ENCODE measurements at places on chromosomes 2 and 18.
A peak's percentile ranks its signal among the peaks of the same experiment; 100 is the strongest.

DNA sequence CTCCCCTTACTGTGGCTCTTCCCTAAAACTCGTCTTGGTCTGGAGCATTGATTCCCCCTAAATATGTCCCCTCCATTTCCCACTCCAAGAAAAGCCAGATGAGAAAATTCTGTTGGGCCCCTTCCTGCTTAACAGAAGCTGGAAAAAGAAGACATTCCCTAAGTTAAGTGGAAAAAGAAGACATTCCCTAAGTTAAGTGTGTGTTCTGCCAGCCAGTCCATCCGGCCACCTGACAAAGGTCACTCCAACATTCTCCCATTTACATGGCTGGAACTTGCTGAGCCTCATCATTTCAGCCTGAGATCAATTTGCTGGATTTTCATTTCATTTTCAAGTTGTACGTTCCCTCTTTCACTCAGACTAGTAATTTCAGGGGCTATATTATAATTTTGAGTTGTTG is 52.0 kb downstream of the LYPD1 start:
- no peaks in the 10 kb centered on the region for H3K36me3 ChIP-seq
- no peak for DNase-seq
- H3K4me3 ChIP-seq: no peak overlapping the region
- H3K27ac ChIP-seq: no peak overlapping the region
- H3K4me1 ChIP-seq: peaks cover 12% of the 10 kb centered on the region

- no peaks in the 10 kb centered on the region for H3K4me1 ChIP-seq
- H3K4me3 ChIP-seq: no peak overlapping the region
- no peak for DNase-seq
- no peaks in the 10 kb centered on the region for H3K27me3 ChIP-seq
- H3K36me3 ChIP-seq: no peaks in the 10 kb centered on the region
These were observed 19.4 kb upstream of the TMEM178A start for GRCh38 chr2:39646267-39646666.

DNA sequence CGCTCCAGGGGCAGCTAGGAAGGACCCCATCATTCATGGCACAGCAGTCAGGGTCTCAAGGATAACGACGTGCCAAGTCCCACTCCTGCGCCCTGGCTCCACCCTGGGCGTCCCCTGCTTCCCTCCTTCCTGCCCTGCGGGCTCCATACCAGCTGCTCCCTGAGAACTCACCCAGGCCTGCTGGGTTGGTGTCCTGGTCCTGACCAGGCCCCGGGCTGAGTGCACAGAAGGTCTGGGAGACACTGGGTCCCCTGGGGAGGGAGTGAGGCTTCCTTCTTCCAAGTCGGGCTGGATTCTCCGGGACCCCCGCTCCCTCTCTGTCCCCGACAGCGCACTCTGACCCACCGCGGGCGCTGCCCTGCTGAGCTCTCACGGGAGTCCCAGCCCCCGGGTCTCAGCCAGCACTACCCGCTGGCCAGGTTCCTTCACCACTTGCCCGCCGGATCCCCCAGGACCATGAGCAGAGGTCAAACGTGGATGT is 160.2 kb downstream of the PXDN start:
- H3K27me3 ChIP-seq: no peaks in the 10 kb centered on the region
- peaks cover 16% of the 10 kb centered on the region for H3K4me1 ChIP-seq
- DNase-seq: peak; percentile 52
- no peaks in the 10 kb centered on the region for H3K36me3 ChIP-seq
- no peak overlapping the region for H3K4me3 ChIP-seq
- H3K27ac ChIP-seq: no peak overlapping the region

- no peak overlapping the region for H3K27ac ChIP-seq
- H3K27me3 ChIP-seq: no peaks in the 10 kb centered on the region
- no peak for DNase-seq
- H3K4me1 ChIP-seq: no peaks in the 10 kb centered on the region
- H3K36me3 ChIP-seq: no peaks in the 10 kb centered on the region
These were observed 312.7 kb upstream of the CWC22 start for GRCh38 chr2:180319586-180320405.

DNA sequence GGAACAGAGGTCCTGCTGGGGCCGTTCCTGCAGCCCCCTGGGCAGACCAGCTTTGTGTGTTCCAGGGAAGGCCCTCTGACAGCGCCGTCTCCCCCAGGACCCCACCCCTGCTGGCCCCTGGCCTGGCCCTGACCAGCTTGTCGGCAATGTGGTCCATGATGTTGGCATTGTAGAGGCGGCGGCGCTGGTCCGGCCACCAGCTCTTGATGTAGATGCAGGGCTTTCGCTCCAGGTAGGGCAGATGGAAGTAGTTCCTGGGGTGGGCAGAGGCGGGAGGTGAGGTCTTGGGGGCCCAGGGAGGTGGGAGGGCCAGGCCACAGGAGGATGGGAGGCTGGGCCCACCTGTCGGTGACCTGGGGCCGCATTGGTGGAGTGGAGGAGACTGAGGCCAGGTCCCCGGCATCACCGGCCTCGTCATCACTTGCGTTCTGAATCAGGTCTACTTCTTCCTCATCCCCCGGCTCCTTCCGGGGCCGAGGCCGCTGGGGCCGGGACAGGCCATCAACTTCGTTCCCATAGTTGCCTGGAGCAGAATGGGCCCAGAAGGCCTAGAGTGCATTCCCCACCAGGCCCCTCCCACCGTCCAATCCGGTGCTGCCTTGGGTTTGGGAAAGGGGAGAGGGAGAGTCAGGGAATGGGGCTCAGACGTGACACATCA is 1.3 kb upstream of the OTOF start:
- no peaks in the 10 kb centered on the region for H3K36me3 ChIP-seq
- H3K4me1 ChIP-seq: no peaks in the 10 kb centered on the region
- no peak overlapping the region for H3K4me3 ChIP-seq
- no peaks in the 10 kb centered on the region for H3K27me3 ChIP-seq

- DNase-seq: no peak
- H3K27ac ChIP-seq: no peak overlapping the region
- H3K4me1 ChIP-seq: no peaks in the 10 kb centered on the region
- no peak overlapping the region for H3K4me3 ChIP-seq
These were observed 149.7 kb downstream of the VAPA start for GRCh38 chr18:10063489-10063888.

- no peaks in the 10 kb centered on the region for H3K36me3 ChIP-seq
- no peak overlapping the region for H3K4me3 ChIP-seq
- peaks cover 5% of the 10 kb centered on the region for H3K4me1 ChIP-seq
- DNase-seq: peak; percentile 75
- no peaks in the 10 kb centered on the region for H3K27me3 ChIP-seq
These were observed 16.9 kb downstream of the STEAP3 start for GRCh38 chr2:119240311-119241204.

Measured in endodermal cell (in vitro differentiated cells).